ENCODE measurements at places on chromosomes 2 and 18.

DNA sequence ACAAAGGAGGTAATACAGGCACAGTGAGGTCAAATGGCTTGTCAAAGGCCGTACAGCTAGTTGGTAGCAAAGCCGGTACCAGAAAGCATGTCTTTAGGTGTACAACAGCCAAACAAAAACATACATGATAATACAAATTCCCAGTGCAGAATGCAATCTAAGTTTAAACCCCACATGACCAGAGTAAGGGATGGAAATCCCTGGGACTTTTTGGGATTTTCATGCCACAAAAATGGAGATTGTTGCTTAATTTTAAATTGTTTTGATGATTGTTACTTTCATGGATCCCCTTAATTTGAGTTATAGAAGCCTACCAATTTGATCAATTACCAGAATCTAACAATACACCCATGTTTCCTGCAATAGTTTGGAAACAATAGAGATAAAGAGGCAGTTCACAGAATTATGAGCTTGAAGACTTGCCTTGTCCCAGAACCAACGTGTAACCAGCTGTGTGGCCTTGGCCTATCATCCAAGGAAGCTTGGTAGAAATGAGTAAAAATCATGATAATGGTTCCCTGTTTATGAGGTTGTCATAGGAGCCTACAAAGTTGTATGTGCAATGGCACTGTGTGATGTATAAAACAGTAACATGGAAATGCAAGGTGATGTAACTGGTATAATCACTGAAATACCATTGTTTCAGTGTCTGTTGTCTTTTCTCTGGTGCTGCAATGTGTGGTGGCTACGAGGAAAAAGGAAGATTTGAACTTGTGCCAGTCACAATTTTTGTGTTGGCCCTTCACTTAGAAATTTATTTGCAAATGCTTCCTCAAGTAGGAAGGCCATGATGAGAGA, 85.3 kb downstream of the ZEB2 start:
- DNase-seq: no peak

DNA sequence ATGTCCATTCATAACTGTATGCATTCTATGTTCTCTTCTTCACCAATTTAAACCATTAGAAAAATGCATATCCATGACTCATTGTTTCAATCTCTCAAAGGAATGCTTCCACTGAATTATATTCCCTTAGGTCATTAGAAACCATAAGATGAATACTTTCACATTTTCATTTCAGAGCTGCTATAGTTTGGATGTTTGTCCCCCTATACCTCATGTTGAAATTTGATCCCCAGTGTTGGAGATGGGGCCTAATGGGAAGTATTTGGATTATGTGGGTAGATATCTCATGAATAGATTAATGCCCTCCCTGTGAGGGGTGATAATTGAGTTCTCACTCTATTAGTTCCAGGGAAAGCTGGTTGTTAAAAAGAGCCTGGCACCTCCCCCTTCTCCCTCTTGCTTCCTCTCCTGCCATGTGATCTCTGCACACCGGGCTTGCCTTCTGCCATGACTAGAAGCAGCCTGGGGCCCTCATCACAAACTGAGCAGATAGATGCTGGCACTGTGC, 35.7 kb downstream of the THUMPD2 start:
- no peak for DNase-seq

DNA sequence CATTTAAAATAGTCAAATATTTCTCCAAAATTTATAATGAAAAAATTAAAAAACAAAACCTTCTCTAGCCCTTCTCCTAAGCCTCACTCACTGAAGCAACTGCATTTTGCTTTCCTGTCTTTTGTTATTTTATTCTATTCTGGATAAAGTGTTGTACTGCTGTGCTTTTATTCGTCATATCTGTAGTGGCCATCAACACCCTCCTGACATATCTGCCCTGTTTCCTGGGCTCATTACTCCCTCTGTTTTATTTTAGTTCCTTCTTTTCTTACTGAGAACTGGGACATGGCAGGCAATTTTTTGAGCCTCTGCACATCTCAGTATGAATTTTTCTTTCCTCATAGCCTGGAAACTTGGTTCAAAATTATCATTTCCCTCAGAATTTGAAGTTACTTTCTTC, 224.2 kb downstream of the GULP1 start:
- no peak for DNase-seq

DNA sequence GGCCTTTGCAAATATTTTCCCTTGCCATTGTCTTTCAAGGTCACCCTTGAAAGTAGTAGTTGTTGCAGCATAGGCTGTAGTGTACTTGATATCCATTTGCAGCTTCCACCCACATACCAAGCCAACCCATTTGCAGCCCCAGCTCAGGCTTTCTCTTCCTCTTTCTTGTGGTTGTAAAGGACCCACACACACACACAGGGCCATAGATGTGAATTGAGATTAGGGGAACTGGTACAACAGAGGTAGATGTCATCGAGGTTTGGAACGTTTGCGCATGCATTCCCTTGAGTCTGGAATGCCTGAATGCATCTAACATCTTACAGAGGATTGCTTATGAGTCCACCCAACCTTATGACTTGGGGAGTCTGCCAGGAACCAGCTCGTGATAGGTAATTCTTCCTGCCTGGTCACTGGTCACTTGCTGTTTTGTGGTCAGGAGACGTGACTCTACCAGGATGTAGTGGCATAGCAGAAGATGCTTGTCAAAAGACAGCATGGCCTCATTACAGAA, 91.9 kb downstream of the MRPS9 start:
- DNase-seq: no peak

GRCh38 chr18:79483971-79484491, 88.3 kb downstream of the NFATC1 start:
- DNase-seq: no peak

GRCh38 chr2:42984617-42985016, 192.2 kb upstream of the HAAO start:
- DNase-seq: no peak

DNA sequence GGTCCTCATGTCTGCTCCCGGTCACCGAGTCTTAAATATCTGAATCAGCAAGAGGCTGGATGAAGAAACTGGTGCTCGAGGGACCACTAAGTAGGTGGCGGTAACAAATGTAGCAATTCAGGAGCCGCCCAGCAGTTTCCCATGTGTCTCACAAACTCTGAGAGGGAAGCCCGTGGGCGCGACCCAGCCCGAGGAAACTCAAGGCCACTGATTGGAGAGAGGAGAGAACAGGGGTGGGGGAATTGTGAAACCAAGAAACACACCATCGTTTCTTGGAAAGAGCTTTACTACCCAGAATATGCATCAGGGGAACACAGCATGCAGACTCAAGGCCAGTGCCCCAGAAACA, 10.8 kb downstream of the MLPH start:
- DNase-seq: no peak

DNA sequence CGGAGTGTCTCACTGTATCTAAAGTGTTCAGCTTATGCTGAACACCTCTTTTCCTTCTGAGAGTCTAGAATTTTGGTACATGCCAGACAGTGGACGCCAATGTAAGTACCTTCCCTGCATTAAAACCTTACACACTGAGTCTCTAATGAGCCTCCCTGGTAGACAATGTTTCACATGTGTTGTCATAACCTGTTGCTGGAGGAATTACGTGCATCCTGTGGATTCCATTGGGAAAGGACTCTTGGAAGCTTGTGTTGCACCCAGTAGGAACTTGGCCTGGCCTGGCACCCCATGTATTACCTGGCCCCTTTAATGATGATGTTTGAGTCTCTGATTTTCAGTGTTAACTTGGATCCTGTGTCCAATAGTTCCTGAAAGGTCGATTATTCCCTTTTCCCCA, 20.5 kb downstream of the CHCHD5 start:
- DNase-seq: no peak

Measured in CD4-positive, alpha-beta T cell treated with Interleukin-21 for 1 hour (primary cell).